ENCODE measurements at places on chromosomes 13 and 19. TPM values are rescaled to one million over a fixed set of nuclear protein-coding genes. Genes with fewer than 3 reads are reported as not detected.

DNA sequence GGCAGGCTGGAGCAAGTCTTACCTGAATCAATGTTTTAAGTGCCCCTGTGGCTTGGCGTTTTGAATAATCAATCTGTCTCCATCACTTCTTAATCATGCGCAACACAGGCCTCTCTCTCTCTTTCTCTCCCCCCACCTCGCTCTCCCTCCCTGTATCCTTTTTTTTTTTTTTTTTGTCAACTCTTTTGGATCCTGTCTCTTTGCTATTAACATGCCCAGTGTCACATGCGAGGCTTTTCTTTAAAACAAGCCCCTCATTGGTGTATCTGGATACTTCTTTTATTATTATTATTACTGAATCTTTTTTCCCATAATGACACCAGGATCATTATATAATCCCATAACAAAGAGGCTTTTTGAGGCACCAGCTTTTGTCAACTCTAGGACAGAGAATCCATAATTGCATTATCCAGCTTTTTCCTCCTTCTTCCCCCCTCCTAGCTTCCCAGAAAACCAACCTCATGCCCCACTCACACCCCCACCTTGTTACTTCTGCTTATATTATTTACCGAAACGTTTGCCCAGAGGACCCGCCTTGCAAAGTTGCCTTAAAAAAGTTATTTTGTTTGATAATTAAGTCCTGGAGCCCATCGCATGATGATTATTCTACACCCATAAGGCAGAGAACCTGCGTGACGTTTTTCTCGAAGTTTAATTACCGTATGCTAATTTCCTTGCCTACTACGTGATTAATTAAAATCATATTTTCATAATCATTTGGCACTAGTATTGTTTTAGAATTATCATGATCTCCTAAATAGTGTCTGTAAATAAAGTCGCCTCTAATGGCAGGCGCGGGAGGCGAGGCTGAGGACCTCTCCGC lies 148.1 kb upstream of the ZNF536 start:
- DNase-seq = no peak

RELB gene
- 41.4 TPM for total RNA-seq

GRCh38 chr13:41577436-41577835 lies 120.1 kb downstream of the RGCC start:
- no peak for DNase-seq

- DNase-seq = no peak
These were observed 19.0 kb downstream of the VSTM2B start for GRCh38 chr19:29544656-29545360.

DNA sequence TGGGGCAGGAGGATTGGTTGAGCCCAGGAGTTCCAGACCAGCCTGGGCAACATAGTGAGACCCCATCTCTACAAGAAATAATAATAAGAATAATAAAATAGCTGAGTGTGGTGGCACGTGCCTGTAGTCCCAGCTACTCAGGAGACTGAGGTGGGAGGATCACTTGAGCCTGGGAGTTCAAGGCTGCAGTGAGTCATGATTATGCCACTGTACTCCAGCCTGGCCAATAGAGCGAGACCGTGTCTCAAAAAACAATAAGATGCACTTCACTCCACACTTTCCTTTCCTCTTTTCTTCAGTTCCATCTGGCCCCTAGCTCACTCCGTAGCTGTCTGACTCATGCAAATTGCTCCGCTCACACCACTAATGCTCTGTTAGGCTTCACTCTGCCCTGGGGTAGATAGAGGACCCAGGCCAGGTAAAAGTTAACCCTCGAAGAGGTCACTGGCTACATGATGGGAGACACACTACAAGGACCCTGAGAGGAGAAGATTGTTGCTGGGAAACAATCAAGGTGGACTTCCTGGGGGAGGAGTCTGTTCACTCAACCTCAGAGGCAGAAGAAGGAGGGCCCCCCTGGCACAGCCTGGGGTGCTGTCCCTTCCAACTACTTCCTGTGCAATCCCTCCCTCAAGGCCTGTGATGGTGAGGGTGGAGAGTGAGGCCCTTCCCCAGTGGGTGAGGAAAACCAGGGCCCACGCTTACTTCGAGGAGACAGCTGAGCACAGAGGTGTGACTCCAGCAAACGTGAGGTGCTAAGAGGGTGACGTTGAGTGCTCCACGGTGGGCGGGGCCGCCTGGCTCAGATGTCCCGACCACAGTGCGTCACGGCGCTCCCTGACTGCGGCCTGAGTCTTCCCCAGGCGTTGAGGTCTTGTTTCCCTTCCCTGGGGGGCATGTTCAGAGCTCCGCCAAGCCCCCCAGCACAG lies 8.8 kb upstream of the TNFSF9 start:
- peak; percentile 89 for DNase-seq

ZIC5 gene
- total RNA-seq = 3.8 TPM

- no peak for DNase-seq
These were observed 795 bp downstream of the MLLT1 start for GRCh38 chr19:6278740-6279619.

SIGLEC5 gene
- not detected for total RNA-seq

DNA sequence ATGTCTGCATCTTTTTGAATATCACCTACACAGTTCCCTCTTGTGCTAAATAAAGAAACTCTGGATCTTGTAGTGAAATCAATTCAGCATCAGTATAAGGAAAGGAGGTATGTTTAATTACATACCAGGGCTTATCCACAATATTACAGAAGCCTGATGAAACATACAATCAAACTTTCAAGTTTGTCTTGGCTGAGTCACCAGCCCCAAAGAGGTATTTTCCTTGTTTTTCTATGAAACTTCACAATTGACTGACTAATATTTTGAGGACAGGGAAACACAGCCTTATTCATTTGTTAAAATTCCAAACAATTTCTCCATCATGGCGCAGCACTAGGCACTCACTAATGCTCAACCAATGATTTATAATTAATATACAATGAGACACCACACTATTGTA lies 952.4 kb downstream of the PCDH17 start:
- no peak for DNase-seq

DNA sequence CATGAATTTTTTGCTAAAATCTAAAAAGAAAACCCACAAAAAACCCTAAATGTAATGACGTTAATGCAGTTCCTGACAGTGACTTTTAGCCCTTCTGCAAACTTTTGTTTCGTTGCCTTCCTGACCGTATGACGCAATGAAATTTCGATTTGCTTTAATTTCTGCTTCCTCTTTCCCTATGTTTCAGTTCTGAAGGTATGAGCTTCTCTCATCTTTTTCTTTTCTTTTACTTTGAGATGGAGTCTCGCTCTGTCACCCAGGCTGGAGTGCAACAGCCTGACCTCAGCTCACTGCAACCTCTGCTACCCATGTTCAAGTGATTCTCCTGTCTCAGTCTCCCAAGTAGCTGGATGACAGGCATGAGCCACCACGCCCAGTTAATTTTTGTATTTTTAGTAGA lies 6.1 kb upstream of the LILRA5 start:
- DNase-seq = no peak

ZSCAN4 gene
- not detected for total RNA-seq

DNA sequence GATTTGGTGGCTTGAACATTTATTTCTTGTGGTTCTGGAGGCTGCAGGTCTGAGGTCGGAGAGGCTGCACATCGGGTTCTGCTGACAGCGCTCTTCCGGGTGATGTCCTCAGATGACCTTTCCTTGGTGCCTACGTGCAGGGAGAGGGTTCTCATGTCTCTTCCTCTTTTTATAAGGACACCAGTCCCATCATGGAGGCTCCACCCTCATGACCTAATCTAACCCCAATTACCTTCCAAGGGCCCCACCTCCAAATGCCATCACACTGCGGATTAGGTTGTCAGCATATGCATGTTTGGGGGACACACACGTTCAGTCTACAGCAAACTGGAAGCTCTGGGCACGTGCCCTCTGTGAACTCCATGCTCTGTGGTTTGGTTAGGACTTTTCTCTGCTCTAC lies 338.6 kb downstream of the FGF9 start:
- DNase-seq = no peak

PCDH17 gene
- total RNA-seq = not detected

LILRB5 gene
- total RNA-seq = not detected

- DNase-seq = no peak
These were observed 3.9 kb downstream of the NFIC start for GRCh38 chr19:3370214-3370720.

TNNT1 gene
- 411 TPM for total RNA-seq

DNA sequence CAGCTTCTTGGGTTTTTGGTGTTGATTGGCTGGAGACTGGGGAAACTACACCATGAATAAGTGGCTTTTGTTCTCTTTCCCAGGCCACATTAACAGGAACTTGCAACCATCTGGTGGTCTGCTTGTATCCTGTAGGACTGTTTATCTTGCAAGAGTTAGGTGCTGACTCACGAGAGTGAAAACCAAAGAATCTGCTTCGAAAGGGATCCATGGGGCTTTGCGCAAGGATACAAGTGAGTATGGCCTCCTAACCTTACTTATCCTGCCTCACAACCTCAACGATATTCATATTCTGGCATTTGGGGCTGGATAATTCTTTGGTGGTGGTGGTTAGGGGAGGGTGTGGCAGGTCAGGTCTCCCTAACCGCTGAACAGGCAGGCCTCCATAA lies 4.7 kb upstream of the SIGLECL1 start:
- peak; percentile 95 for DNase-seq

TNFSF9 gene
- total RNA-seq = 94.6 TPM

DNA sequence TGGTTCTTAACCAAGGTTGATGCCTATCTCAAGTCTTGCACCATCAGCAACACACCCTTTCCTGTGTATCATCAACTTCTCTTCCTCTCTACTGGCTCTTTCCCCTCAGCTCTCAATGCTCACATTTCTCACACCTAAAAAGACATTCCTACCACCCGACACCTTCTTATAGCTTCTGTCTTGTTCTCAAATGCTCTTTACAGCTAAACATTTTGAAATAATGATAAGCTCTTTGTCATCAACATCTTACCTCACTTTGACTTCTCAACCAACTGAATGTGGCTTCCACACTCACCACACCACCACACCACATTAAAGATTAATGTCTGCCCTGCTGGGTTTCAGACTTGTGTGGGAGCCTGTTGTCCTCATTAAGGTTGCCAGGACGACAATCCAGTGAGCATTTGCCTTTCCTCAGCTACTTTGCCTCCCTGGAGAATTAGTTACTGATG lies 67.8 kb downstream of the RXFP2 start:
- no peak for DNase-seq

DNA sequence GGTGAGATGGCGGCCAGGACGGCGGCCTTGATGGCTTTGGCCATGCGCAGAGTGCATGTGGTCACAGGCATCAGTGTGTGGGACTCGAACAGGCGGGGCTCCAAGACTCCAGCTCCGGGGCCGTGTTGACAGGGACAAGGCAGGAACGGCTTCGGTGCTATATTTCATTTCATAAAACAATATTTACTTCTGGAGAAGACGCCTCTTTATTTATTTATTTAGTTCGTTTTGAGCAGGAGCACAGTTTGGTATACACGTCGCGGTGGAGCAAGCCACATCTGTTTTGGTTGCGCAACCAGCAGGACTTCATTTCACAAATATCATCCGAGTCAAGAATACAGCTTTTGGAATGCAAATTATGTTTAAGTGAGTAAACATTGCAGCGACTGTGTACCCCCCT lies 166.7 kb upstream of the TSHZ3 start:
- no peak for DNase-seq

- DNase-seq = no peak
These were observed 15.9 kb downstream of the EPN1 start for GRCh38 chr19:55690769-55691545.

TDRD12 gene
- total RNA-seq = 4.4 TPM

- DNase-seq = no peak
These were observed 2532.9 kb downstream of the PCDH9 start for GRCh38 chr13:64697226-64697625.

- no peak for DNase-seq
These were observed 1657.5 kb downstream of the SLITRK1 start for GRCh38 chr13:82224806-82225205.

- DNase-seq = no peak
These were observed 51.4 kb upstream of the SGCG start for GRCh38 chr13:23129331-23129730.

LGALS14 gene
- not detected for total RNA-seq

IZUMO2 gene
- not detected for total RNA-seq

PEX11G gene
- 4.7 TPM for total RNA-seq

GRCh38 chr13:107799001-107799400 lies 416.3 kb downstream of the LIG4 start:
- DNase-seq = no peak

DNA sequence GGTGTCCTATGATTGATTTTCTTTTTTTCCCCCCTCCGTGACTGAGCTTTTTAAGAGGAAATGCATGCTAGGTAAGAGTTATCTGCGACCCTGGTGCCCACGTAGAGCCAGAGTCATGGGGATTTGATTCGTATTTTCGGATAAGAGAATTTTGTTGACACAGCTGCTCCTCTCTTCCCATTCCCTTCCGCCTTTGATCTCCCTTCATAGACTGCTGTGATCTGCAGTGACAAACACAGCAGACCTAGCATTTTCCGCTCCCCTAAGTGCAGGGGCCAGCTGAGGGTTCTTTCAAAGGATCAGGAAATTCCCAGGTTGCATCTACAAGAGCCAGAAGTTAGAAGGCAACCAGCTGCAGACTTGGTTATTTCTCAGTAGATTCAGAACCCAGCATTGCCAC lies 70.5 kb downstream of the ZNF568 start:
- DNase-seq = no peak

DNA sequence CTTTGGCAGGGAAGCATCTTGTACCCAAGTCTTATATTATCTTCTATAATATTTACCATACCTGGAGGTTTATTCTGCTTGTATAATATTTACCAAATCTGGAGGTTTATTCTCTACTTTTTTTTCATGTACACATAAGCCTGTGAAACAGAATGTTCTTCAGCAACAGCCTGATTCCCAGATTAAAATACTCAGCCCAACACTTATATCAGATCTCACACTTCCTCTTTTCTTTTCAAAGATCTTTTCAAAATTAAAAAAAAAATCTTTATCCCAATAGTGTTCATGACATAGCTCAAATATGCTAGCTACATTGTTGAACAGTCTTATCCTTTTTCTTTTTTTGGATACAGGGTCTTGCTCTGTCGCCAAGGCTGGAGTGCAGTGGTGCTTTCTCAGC lies 300.7 kb downstream of the LMO7 start:
- DNase-seq = no peak

All from Caki2 (cell line).